A549 treated with AZD2906 at 1 μM for 4 hours (cell line): ENCODE measurements at places on chromosomes 13 and 19. TPM values are rescaled to one million over a fixed set of nuclear protein-coding genes. Genes with fewer than 3 reads are reported as not detected.

Gene B3GNT3
- 3.8 to 4.5 TPM (median 4.2 TPM) in 5 replicates for total RNA-seq

Gene ELSPBP1
- not detected in 5 replicates for total RNA-seq

Gene RXFP2
- total RNA-seq = not detected in 5 replicates

Gene AMER2
- total RNA-seq = not detected in 5 replicates

Gene NLRP5
- 0.02 to 0.07 TPM (median 0.05 TPM) in 4 of 5 replicates, not detected in the other for total RNA-seq

Gene PPM1N
- 6.2 to 9.9 TPM (median 6.9 TPM) in 5 replicates for total RNA-seq

Gene RELB
- 23.1 to 46.1 TPM (median 39.5 TPM) in 5 replicates for total RNA-seq

Gene FGF22
- 0.46 to 0.82 TPM (median 0.66 TPM) in 5 replicates for total RNA-seq

Gene LINGO3
- 0.04 to 0.06 TPM (median 0.05 TPM) in 5 replicates for total RNA-seq

Gene ATF5
- total RNA-seq = 46.4 to 52.5 TPM (median 47.7 TPM) in 5 replicates

Gene JSRP1
- 0.64 to 0.87 TPM (median 0.82 TPM) in 5 replicates for total RNA-seq

Gene SOHLH2
- 0.06 TPM in 1 of 5 replicates, not detected in the others for total RNA-seq

Gene CEACAM8
- total RNA-seq = not detected in 5 replicates

Gene KIR2DL3
- total RNA-seq = not detected in 5 replicates

Gene KLK14
- total RNA-seq = 0.17 to 0.61 TPM (median 0.33 TPM) in 5 replicates

Gene SMIM44
- total RNA-seq = not detected in 5 replicates
